D341Med (cell line): ENCODE measurements at places on chromosomes 5 and 9.

DNA sequence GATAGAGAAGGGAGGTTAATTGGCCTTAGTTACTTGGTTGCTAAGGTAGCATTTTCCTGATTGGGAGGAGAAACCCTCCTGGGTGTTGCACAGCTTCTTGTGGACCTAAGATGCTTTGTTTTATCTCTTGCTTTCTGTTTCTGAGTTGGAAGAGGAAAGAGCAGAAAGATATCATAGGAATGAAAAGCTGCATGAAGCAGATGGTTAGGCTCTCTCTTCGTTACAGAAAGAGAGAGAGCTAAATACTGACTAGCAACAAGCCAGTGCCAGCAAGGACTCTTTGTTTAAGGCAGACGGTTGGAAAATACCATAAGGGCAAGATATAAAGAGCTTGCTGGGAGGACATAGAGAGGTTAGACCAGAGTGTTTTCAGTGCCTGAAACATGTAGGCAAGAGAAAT, 103.1 kb downstream of the ATG10 start:
- no peak for DNase-seq

DNA sequence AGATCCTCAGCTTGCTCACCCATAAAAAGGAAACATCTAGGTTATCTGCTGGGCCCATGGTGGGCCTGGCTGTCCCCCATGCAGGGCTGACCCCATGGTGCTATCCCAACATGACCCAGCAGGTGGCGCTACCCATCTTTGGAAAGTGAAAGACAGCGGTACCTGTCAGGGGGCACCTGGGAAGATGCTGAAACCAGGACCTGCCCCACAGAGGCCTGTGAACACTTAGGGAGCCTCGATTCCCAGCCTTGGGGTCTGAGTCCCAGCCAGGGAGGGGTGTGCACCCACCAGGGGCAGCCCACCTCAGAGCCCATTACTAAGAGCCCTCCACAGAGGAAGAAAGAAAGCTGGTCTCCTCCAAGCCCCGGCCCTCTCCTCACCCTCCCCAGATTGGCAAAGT, 46.6 kb upstream of the IPPK start:
- peak; percentile 87 for DNase-seq

DNA sequence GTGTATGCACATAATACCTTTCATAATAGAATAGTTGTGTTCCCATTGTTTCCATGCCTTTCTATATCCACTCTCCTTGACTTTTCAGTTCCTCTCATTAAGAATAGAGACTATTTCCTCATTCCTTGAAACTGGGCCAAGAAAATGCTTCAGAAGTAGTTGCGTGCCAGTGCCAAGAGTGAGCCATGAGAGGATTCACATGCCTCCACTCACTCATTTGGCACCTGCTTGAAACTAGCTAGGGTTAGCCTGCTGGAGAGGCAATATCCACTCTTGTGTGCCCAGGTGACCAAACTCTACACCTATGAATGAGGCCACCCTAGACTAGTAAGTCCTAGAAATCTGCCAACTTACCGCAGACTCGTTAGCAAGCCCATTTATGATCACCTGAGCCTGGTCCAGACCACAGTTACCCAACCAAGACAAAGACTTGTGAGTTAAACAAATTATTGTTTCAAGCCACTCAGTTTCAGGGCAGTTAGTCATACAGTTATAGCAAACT, 276.3 kb downstream of the EPB41L4A start:
- DNase-seq = no peak

GRCh38 chr5:137872466-137872865, 4.8 kb downstream of the MYOT start:
- no peak for DNase-seq

GRCh38 chr9:34171753-34172535, 6.9 kb upstream of the UBAP1 start:
- no peak for DNase-seq

- DNase-seq = peak; percentile 57
These were observed 124.8 kb downstream of the HSD17B3 start for GRCh38 chr9:96177005-96177718.

- no peak for DNase-seq
These were observed 174.9 kb upstream of the DMAC1 start for GRCh38 chr9:7974335-7974960.

GRCh38 chr5:96149546-96149945, 187.9 kb upstream of the ELL2 start:
- no peak for DNase-seq

DNA sequence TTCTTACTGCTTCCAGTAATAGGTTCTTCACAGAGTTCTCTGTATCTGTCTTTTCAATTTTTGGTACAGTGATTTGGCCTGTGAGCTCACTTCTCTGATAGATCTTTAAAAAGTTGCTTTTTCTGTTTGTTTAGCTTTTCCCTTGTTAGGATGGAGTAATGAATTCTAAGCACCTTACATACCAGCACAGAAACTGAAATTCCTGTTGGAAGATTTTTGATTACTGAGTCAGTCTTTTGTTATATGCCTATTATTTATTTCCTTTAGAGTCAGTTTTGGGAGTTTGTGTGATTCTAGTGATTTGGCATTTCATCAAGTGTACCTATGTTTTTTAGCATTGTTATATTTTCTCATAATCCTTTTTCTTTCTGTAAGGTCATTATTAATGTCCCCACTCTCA, 37.6 kb upstream of the IPPK start:
- DNase-seq = no peak

- DNase-seq = no peak
These were observed 600.7 kb upstream of the SGCD start for GRCh38 chr5:155726267-155726666.

DNA sequence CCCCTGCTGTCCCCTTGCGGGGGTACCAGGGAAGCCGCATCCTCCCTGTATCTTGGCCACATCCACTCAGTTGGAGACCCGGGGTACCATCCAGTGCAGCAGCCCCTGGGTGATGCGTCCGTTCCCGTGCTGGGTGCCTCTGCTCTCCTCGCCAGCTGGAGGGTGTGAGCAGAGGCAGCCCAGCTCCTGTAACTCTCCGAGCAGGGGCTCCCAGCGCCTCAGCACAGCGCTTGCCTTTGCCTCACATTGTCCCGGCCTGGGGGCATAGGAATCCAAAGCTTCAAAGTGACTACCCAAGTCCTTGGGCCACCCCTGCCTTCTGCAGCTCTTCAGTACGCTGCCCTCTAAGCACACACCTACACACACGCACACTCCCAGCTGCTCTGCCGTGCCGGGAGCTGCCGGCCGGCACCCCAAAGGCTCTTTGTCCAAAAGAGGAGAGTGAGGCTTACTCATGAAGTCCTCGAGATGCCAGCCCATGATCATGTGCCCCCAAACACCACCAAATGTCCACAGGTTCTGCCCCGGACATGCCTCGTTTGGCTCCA, 733 bp downstream of the ANGPTL2 start:
- no peak for DNase-seq

DNA sequence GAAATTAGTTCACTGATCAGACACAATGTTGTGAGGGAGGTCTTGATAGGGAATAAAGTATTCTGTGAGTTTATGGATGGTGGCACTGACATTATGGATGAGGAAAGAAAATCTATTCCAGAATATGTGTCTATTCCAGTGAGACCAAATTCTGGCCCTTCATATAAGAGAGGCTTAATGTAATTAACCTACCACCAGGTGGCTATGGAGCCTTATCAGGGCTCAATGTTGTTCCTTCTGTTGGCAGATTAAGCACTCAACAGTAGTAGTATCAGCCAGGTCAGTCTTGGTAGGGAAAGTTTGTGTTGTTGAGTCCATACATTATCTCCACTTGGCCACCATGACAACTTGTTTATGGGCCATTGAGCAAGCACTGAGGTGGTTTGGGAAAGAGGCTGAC, 41.7 kb upstream of the BARX1 start:
- no peak for DNase-seq

DNA sequence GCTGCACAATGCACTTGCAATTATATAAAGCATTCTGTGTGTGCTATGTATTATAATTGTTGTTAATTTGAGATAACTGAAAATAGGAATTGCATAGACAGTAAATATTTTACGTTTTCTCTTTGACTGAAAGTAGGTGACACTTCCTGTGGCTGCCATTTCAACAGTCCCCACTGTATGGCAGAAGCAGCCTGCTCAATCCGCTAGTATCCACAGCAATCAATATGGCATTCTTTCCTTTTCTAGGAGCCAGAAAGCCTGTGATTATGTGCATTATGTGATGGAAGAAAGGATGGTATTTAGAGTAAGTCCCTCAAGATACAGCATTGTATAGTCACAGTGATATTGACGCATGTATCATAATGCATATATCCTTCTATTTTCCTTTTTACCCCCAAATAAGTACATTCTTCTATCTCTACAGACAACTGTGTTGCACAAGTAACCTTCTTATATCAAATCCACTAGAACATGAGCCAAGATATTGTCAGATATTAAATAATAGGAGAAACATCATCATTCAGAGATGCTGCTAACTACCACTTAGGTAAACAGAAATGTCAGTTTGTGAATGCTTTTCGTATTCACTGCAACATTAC, 59.7 kb downstream of the CARTPT start:
- DNase-seq = peak; percentile 59

GRCh38 chr9:72365525-72366256, 683 bp upstream of the ZFAND5 start:
- peak; percentile 72 for DNase-seq

DNA sequence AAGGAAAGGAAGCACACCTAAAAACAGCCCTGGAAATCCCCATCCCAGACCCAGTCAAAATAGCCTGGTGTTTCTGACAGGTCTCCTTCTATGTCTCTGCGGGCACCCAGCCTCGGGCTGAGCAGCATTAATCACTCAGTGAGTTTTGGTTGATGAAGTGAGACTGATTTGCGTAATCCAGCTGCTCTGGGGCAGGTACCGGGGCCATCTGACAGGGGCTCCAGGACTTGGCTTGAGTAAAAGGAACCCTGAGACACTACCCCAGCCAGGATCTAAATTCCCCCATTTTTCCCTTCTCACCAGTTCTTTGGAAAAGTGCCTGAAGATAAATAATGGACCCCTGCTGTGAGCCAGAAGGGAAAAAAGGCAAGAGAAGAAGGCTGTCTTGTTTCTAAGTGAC, 596 bp downstream of the SLC28A3 start:
- DNase-seq = peak; percentile 26

DNA sequence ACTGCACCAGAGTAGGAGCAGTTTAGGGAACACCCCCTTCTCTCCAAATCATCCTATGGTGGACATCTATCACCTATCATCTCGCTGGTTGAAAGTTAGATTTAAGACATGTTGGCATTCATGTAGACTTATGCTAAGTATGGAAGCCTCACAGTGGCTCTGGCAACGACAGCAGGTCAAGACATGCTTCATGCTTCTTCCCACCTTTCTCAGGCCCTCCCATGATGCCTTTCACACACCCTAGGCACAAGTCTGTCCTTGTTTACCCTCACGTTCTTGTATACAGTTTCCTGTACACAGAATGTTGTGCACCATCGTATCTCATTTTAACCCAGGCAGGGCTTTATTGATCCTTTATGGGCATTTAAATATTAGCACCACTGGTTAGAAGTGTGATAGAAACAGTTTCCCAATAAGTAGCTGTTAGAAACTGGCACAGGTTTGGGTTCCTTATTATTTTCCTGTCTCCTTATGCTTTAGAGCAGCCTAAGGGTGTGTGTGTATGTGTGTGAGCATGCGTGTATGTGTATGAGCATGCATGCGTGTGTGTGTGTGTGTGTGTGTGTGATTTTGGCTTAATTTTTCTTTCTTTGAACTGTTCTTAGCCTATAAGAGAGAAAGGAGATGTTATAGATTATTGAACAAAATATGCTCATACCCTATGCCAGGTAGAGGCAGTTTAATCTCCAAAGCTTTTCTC, 160.6 kb downstream of the NTRK2 start:
- no peak for DNase-seq

DNA sequence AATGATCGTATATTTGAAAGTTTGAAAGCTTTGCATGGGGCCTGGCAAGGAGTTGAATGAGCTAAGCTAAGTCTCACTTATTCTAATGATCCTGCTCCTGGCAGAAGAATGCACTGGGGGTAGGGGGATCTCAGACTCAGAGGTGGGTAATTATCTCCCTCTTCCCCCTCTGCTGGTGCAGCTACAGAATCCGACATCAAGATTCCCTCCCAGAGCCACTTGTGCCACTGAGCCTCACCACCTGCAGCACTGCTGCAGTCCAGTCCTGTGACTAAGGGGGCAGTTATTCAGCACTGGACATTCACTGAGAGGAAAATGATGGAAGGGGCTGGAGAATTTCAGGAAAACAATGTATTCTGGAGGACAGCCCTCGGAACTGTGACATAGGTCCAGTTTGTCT, 205.8 kb downstream of the DEPDC1B start:
- no peak for DNase-seq

GRCh38 chr5:151383011-151383410, 35.7 kb upstream of the SLC36A2 start:
- DNase-seq = no peak

DNA sequence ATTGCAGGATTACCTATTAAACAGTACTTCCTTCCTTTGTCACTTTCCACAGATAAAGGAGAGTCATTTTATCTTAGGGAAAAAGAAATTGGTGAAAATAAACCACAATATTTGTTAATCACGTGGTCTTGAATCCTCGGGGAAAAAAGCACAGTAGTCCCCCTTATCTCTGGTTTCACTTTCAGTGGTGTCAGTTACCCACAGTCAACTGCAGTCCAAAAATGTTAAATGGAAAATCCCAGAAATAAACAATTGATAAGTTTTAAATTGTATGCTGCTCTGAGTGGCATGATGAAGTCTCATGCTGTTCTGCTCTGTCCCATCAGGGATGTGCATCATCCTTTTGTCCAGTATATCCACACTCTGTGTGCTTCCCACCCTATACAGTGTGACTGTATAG, 405.2 kb upstream of the MPDZ start:
- DNase-seq = no peak
